ENCODE measurements at places on chromosomes 1 and 21. TPM values are rescaled to one million over a fixed set of nuclear protein-coding genes. Genes with fewer than 3 reads are reported as not detected.

DNA sequence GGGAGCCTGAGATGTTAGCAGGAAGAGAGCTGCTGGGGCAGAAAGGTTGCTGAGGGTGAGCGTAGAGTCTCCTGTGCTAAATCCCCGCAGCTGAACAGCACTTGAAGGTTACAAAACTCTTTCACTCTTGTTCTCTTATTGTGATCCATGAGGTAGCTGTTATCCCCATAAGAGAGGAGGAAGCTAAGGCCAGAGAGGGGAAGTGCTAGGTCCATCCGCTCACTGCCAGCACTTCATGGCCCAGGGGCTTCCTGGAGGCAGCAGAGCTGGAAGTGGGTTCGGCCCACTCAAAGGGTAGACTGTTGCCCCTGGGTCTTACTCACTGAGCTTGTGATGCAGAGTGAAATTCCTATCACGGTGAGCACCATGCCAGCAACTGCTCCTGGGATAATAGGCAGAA lies 5.6 kb downstream of the TMEM234 start:
- DNase-seq: no peak

GRCh38 chr1:209802117-209802779 lies 3.7 kb downstream of the IRF6 start:
- peak; percentile 38 for DNase-seq

DNA sequence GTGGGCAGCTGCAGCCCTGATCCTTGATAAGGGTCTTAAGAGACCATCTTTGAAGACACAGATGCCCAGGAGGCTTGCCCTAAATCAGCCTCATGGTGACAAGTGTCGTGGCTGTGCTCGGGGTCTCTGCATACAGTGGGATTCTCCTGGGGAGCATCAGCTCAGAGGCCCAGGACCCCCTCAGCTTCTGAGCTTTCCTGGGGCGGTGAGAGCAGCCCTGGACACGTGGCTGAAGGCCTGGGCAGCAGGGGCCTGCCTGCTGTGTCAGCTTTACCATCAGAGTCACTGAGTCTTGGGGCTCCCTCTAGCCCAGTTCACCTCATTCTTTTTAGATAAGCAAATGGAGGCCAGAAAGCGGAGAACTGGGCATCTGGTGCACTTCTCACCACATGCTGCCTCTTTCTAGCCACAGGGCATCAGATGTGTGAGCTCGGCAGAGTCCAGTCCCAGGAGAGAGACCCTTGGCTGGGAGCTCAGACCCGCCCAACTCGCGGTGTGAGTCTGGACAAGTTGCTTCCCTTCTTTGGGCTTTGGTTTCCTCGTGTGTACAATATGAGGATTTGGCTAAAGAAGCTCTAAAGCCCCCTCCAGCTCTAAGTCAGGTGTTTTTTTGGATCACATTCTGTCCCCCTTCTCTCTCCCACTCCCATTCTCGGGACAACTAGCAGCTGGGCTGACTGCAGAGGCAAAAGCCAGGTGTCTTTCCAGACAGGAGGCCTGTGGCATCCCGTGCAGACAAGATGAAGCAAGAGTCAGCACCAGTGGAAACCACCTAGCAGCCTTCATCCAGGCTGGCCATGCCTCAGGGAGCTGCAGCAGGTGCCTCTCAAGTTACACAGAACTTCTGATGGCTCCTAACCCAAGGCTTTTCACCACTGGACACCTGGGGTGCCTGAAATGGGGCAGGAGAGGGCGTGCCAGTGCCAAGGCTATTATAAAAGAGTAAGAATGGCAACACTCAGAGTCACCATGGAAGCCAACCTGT lies 119.1 kb downstream of the KCNN3 start:
- no peak for DNase-seq

DNA sequence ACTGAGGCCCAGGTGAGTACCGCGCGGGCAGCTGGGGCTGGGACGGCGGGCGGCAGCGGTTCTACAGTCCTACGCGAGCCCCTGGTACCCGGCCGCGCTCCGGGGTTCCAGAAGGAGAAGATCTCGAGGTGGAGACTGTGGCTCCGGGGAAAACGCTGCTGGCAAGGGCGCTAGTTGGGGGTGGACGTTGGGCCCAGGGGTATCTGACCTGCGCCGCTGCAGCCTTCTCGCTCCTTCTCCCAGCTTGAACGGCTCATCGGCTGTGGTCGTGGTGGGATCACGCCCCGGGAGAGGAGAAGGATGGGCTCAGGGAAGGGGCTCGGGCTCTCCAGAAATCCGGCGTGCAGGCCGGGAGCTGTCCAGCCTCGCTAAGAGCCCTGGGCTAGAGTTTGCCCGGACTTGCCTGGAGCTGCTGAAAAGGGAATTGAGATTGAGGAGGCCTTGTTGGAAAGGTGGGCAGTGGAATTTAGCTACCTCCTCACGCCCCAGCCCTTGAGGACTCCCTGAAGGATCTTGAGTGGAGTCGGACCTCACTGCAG lies 1.1 kb upstream of the POU3F1 start:
- peak; percentile 58 for DNase-seq

DNA sequence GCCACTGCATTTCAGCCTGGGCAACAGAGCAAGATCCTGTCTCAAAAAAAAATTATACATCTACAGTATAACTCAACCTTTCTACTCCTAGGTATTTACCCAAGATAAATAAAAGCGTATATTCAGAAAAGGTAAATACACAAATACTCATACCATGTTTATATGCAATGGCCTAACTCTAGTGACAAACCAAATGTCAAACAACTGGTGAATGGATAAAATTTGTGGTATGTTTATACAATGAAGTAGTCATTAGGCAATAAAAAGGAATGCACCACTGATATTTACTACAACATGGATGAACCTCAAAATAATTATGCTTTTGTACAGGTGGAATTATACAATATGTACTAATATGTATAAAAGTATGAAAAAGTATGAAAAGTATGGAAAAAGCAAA lies 174.2 kb upstream of the GORAB start:
- no peak for DNase-seq

DNA sequence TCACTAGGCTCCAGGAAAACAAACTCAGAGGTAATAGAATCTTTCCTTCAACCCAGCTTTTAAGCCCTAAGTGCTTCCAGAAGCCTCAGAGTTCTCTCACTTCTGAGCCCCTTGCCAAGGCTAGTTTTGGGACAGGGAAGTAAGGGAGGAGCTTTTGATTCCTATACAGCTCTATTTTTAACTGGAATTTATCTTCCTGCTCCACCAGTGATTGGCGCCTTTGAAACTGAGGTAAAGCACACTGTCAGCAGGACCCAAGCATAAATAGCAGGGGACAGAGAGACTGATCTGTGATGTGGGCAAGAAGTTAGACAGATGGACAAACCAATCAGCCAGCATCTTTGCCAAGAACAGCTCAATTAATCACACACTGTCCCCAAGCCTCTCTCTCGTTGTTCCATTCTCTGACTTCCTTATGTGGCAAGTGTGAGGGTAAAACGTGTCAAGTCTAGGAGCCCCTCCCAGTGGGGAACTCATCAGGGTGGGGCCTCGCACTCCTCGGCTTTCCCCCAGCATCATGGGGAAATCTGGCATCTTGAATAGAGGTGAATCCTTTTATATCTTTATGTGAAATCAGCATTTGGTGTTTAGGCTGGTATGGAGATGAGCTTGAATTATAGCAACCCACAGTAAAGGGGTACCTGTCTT lies 40.2 kb upstream of the MPZL1 start:
- DNase-seq: peak; percentile 90

GRCh38 chr1:151540982-151541377 lies 871 bp downstream of the TUFT1 start:
- peak; percentile 31 for DNase-seq

GRCh38 chr21:43938751-43939442 lies 73.2 kb upstream of the TRAPPC10 start:
- peak; percentile 60 for DNase-seq

RUNX3 gene
- not detected for total RNA-seq

CNN3 gene
- total RNA-seq: 274 TPM

CRYZ gene
- 46.0 TPM for total RNA-seq

BCAN gene
- total RNA-seq: not detected

SELENOF gene
- total RNA-seq: 104 TPM

CLCNKB gene
- total RNA-seq: not detected

TLCD4 gene
- total RNA-seq: 5.3 TPM

Measured in myocyte (in vitro differentiated cells).